ENCODE measurements at places on chromosomes 2 and 18.

DNA sequence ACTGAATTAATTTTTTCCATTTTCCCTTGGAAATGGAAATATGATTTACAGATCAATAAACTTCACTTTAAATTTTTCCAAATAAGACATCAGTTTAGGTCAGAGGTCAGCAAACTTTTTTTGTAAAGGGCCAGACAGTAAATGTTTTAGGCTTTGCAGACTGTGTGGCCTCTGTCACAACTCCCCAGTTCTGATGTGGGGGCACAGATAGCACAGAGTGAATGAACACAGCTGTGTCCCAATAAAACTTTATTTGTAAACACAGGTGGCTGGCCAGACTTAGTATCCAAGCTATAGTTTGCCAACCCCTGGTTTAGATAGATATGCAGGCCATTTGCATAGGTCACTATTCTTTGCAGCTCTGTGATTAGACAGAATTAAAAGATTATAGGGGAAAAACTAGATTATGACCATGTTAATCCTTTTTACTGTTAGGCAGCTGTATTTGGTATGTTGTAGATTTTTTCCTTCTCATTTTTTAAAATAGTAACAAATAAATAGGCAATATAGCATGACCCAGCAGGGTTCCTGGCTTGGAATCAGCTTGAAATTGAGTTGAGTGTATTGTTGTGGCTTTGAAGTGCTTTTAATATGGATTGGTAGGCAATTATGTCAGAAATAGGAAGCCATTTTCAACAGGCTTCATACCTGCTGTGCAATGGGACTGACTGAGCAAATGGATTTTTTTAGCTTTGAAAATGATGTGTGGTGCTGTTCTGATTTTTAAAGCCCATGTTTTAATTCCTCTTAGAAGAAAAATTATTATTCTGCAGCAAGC, 59.7 kb downstream of the WDSUB1 start:
- DNase-seq: no peak

DNA sequence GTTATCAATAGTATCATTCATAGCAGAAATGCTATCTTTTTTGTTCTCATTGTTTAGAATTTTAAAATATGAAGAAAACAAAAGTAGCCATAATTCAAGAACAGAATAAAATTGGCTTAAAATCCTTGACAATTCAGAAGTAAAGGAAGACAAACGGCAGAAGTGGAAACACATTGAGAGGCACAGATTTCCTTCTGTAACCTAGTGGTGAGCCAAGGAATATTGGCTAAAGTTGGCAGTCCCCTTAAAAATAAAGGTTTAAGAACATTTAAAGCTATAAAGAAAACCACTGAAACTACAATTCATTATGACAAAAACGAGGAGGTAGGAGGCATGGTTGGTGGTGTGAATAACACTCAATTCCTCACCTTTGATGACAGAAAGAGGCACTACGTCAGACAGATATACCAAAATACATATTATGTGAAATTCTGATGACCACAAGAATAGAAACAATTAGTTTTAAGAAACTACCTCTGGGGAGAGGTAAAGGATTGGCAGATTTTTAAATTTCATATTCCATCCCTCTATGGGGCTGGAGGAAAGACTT, 42.3 kb downstream of the SFT2D3 start:
- DNase-seq: no peak

DNA sequence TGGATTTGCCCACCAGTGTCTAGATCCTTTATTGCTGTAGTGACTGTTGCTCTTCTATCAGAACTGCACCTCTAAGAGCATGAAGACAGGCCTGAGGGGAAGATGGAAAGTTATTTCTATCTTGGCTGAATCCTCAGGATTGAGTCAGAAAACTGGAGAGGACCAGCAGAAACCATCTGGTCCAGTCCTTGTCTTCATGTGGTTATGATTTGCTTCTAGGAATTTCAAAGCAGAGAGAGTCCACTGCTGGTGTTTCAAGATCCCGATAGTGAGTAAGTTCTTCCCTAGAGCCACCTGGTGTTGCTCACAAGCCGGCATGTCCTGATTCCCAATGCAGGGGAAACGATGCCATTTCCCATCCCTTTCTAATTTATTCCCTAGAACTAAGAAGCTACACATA, 84.2 kb downstream of the NCKAP5 start:
- DNase-seq: no peak

DNA sequence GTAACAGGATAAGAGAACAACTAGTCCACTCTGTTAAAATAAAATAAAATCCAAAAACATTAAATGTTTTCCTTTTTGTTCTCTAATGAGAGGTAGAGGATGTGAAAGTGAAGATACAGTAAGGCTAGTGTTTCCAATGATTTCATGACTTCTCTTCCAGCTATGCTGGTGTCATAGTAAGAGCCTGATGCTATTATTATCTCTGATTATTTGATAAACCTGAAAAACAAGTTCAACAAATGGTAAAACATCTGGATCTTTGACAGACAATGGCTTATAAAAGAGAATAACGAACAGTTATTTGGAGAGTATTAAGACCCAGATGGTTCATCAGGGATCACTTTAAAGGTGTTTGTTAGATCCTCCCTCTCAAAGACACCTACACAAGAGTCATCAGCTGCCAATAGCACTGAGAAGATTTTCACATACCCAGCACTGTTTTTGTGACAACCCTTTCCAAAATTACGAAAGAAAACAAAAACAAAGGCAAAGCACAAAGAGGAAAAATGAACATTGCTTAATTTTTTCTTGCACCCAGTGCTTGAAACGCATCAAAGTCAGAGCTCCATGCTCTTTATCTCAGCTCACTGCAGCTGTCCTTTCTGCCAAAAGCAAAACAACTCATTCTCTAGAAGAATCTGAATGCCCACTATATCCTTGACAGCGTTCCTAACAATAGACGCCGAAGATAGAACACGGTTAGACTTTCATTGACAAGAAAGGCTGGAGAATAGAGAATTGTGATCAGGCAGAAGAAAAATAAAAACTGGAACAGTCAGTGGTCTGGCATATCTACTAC, 168.6 kb downstream of the SLC8A1 start:
- DNase-seq: no peak

GRCh38 chr2:63257473-63257872, 206.8 kb downstream of the OTX1 start:
- DNase-seq: no peak

GRCh38 chr2:132729522-132729921, 59.5 kb upstream of the LYPD1 start:
- DNase-seq: no peak

DNA sequence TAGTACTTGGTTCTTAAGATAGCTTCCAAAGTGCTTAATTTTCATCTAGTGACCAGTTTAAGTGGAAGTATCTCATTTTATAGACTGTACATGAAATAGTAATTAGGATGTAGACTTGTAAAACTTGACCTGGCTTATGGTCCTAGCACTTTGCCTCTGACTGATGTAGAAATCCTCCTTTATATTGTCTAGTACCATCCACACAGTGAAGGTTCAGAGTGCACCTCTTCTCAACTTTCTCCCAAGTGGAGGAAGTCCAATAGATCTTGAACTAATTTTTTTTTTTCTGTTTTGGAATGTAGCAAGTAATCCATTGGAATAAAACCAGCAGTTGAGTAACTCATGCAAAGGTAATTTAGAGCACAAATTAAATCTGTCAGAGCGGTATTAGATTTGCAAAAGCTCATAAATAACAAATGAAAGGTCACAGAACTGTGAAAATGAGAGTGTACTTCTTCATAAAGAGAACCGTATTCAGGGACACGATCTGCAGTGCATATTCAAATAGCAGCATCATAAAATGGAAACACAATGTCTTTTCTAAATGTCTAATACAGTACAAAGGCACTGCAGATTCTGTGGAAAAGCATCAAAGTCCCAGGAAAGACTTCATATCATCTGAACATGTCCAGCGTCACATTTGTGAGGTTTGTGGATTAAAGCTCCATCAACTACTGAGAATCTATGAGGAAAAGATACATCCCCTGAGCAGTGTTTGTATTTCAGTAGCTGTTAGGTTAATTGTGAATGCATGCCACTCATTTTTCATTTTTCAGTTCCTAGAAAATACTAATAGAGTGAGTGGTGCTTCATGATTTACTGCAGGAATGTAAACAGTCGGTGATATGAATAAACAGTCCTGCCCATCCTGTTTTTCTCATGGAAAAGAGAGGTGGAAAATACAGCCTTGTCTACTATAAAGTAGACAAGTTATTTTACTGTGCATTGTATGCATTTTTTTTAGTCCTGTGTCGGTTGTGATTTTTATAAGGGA, 100.7 kb downstream of the LYPD6 start:
- no peak for DNase-seq

GRCh38 chr2:132701810-132702209, 31.8 kb upstream of the LYPD1 start:
- no peak for DNase-seq

- no peak for DNase-seq
These were observed 41.8 kb downstream of the LRP2 start for GRCh38 chr2:169320561-169320960.

GRCh38 chr2:106602042-106602441, 114.9 kb downstream of the CD8B2 start:
- no peak for DNase-seq

DNA sequence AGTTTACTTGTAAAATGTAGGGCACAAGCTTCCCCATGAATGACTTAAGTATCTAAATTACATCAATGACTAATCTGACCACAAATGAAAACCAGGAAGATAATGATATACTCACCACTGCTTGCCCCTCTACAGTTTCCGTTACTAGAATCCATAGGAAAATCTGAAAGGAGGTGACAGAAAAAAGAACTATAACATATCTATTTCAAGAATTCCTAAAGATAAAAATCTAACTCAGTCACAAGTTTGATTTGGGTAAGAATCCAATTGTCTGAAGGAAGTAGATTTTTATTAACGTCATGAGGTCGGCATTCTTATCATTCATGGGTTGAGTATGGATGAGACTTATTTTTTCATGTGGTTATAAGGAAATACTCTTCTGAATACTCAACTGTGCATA, 7.8 kb downstream of the FRZB start:
- no peak for DNase-seq

GRCh38 chr2:51597086-51597485, 565.2 kb upstream of the NRXN1 start:
- DNase-seq: no peak

DNA sequence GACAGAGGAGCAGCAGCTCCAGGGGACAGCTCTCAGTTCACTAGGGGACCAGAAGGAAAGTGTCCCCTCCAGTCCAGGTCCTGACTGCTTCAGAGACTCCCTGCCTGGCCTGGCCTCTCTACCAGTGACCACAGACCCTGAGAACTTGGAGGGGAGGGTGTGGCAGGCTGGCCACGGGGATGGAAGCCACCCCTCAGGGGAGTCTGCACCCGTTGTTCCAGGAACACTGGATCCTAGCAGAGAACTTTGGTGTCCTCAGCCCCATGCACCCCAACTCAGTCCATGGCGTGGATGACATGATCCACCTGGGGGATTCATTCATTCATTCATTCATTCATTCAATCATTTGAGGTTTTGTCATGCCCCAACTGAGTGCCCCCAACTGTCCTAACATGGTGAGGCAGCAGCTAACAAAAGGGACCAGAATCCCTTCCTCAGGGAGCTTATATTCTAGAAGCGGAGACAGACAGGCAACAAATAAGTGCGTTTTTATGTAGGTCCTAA, 31.9 kb downstream of the MYO7B start:
- no peak for DNase-seq

DNA sequence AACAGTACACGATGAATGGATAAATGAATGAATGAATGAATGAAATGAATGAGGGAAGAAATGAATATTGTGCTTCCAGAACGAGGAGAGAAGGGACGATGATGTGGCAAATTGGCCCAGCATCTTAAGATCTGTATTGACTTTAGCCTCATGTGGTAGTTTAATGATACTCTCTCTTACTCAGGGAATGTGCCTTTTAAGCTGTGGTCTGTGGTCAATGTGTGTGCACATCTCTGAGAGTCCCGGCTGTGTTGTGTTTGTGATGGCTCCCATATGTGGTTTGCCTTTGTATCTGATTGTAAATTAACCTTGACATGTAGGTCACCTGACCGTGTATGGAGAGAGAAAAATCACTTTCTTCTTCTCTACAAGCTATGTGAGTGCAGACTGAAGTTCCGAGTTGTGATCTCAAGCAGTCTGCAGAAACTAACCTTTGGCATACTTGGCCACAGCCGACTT, 91.2 kb downstream of the NEDD4L start:
- DNase-seq: no peak

DNA sequence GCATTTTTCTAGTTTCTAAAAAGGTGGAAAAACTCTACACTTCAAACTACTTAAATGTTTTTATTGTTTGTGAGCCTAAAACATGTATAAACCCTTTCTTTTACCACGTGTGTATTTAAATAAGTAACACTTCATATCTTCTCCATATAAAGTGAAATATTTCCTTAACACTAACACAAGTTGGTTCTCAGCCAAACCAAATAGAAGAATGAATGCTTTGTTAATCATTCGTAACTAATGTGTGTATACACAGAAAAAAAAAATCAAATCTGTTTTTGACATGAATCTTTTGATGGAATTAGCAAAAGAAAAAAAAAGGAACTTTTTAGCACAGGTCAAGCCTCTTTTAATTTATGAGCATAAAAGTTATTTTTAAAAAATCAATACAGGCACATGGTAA, 89.3 kb downstream of the EHBP1 start:
- no peak for DNase-seq

- no peak for DNase-seq
These were observed 81.9 kb downstream of the WDSUB1 start for GRCh38 chr2:159204381-159205144.

GRCh38 chr2:102436323-102436722, 13.4 kb downstream of the IL18RAP start:
- no peak for DNase-seq

Measured in RPMI8226 (cell line).